Astrocyte of the spinal cord (primary cell): ENCODE measurements at places on chromosomes 12 and 14.

- DNase-seq: no peak
Measured at GRCh38 chr14:57609192-57610075, 115.8 kb upstream of the CCDC198 start.

DNA sequence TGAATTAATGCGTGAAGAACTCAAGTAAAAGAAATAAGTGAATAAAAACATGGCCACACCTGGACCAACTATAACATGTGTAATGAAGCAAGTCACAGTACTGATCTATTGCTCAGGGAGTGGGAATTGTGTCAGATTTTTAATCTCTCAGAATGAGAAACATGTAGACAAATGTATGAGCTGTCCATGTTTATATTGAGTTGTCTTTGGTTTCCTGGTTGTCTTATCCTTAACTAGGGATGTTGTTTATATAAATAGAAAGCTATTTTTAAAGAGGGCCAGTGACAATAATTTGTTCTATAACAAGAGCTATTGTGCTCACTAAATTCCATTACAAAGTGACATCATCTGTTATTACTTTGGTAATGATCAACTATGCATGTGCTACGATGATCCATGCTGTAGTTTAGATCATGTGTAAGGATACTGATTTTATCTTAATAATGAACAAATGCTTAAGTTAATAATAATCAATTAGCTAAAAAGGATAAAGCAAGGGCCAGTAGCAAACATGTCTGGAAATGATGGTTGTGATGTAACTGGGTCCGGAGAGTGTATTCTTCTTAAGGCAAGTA, 91.3 kb upstream of the RTL1 start:
- DNase-seq: no peak

DNA sequence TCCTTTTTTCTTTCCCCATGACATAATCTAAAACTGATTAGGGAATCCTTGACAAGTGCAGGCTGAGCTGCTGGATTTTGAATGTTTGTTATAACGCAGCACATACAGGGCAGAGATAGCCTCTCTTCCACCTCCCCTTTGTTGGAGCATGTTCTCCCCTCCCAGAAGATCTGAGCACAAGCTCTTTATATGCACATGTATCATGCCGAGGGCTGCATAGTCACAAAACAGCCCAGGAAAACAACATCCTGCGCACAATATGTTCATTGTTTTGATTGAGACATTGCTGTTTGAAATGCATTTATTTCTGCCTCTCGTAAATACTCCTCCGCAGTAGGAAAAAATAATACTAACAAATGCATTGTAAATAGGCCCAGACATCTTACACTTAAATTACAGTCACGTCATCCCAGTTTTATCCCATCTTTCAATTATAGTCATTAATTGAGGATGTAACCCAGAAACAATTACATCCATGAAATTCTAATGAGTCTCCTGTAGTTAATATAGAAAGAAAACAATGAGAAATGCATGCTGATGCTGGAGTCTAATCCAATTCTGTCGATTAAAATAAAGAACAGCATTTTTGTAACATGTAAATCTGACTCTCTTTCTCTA, 401.8 kb downstream of the BTG1 start:
- DNase-seq: no peak

DNA sequence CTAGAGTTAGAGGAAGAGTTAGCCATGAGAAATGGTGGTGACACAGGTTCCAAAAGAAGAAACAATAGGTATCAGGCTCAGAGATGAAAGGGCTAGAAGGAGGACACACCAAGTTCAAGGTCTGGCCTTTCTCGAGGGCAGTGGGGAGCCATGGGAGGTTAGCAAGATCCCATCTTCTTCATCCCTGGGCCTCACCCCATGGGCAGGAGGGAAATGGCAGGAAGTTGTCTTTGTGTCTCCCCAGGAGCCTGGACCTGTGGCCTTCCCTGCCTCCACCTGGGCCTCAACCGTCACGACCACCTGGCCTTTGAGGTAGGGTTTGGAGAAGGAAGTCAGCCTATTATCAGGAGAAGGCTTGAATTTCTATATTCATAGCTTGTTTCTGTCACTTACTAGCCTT, 5.8 kb upstream of the AQP2 start:
- no peak for DNase-seq

GRCh38 chr12:92470608-92471021, 232.2 kb upstream of the PLEKHG7 start:
- no peak for DNase-seq

DNA sequence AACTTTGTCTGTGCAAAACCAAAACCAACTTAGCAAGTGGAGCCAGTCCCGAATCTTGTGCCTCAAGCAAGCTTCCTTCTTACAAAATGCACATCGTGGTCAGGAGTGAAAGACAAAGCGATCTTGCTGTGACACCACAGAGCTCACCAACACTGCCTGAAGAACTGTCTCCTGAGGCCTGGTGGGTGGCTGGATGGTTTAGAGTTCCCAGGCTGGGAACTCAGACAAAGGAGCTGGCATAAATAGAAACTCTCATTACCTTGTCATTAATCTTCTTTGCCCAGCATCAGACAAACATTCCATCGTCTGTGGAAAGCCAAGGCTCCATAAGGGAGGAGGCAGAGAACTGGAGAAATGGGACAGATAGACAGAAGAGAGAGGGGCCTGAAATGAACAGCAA, 144.8 kb downstream of the KCNA5 start:
- no peak for DNase-seq

DNA sequence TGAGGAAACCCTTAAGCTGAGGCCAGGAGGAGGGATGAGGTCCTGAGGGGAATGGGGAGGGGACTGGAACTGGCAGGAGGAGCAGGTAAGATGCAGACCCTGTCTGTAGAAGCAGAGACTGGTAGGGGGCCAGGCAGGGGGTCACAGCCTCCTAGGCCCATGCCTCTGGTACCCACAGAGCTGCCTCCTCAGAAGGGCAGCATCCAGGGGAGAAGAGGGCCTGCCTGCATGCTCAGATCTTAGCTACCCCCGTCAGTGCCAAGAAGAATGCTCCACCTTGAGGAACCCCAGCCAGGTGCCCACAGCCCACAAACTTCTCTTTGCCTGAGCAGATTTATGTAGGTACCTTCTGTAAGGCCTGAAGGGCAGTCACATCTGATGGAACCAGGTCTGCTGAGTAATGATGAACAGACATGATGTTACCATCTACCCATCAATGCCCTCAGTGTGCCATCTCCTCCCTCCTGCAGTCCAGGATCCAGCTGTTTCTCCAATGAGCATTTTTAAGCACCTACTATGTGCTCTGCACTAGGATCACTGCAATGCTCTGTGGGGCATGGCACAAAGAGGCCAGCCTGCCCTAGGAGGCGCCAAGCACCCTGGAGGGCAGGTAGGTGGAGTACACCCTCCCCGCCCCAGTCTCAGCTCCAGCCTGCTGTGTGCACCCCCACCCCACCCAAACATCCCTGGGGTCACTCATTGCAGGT, 24.8 kb upstream of the ZFP36L1 start:
- no peak for DNase-seq

GRCh38 chr12:76799362-76799761, 35.4 kb downstream of the ZDHHC17 start:
- no peak for DNase-seq

GRCh38 chr12:108616941-108617858, 16.5 kb downstream of the SELPLG start:
- DNase-seq: no peak
